ENCODE measurements at places on chromosomes 2 and 18.

- DNase-seq = no peak
Observed at GRCh38 chr18:74139888-74140287, 7.7 kb downstream of the FBXO15 start.

DNA sequence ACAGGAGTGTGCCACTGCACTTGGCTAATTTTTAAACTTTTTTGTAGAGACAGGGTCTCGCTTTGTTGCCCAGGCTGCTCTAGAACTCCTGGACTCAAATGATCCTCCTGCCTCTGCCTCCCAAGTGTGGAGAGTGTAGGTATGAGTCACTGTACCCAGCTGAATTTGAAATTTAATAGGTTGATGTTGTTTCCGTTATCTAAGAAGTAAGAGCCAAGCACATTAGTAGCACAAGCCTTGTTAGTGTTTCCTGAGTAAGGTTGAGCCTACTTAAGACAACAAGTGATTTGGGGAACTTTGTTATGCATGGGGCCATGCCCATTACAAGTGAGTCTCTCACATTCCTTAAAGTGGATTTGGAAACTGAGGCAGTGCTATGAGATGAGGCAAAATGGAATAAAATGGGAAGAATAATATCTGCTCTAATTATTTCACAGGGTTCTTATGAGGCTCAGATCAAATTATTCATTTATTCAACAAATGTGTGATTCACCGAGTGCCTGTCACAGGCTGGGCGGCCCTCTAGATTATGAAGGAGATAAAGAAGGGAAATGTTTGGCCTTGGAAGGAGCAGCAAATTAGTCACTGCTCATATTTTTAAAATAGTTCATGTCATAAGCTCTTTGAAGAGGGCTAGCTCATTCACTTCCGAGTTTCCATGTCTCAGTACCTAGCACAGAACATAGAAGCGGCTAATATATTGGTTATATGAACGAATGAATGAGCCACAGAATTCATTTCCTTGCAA, 217.2 kb downstream of the LDLRAD4 start:
- no peak for DNase-seq

- no peak for DNase-seq
Observed at GRCh38 chr2:9705196-9705595, 74.4 kb upstream of the YWHAQ start.

- DNase-seq = no peak
Observed at GRCh38 chr2:234110219-234110618, 59.7 kb downstream of the SPP2 start.

DNA sequence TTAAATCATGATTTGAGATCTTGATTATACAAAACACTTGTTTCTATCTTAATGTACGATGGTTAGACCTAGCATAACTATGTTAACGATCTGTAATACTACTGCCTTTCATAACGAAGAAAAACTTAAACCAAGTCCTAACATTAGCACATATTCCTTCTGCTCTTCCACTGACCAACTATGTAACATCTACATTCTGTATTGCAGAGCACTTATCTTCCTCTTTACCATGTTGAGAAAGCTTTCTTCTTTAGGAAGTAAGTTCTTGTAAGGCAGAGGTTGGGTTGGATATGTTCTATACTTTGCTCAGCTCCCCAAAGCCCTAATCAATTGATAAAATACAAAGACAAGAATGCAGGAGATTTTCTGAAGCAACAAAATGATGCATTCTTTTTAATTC, 7.9 kb upstream of the ZNF407 start:
- no peak for DNase-seq

- DNase-seq = no peak
Observed at GRCh38 chr2:43004879-43005244, 212.5 kb upstream of the HAAO start.

DNA sequence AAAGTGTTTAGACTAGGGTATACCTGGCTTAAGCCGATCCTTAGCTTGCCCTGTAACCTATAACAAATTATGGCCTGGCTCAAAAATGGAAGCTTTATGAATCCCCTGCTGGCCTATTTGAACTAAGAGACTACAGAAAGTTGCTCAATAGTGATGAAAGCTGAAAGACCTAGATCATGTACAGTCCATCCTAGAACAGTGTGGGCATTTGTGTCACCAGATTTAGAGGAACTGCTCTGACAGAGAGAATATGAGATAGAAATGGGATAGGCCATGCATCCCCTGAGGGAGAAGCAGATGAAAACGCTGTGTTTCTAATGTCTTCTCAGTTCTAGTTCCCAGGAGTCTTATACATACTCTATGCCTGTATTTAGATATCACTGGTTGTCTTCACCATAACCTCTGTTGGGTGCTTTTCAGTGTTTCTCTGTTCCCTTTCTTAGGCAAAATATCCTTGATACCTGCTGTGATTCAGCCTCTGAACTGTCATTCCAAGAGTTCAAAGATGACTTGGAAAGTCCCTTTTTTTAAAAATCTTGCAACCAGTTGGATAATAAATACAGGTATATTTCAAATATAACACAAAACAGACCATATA, 246.9 kb upstream of the SLC39A10 start:
- DNase-seq = no peak

DNA sequence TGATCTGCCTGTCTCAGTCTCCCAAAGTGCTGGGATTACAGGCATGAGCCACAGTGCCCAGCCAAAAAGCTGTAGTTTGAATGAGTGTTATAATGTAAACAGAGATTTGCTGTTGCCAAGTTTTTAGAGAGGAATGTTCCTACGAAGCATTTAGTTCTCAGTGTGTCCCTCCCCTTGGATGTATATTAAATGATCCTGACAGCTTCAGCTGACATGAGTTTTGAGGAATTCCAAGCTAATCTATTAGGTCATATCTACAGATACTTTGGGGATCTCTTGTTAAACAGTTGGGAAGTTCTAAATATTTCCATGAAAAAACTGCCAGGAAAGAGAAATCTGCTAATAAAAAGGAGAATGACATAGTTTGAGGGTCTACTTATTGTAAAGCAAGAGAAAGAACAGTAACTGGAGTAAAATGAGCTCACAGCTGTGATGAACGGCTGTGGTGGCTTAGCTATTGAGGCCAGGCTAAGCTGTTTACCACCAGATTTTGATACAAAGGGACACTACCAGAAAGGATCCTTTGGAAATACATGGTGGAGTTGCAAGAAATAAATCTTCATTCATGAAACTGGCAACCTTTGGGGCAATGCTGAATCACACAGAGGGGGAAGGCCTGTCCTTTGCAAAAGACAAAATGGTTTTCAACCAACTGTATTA, 2.6 kb upstream of the STON1 start:
- no peak for DNase-seq

- no peak for DNase-seq
Observed at GRCh38 chr2:136131961-136132824, 14.2 kb upstream of the CXCR4 start.

DNA sequence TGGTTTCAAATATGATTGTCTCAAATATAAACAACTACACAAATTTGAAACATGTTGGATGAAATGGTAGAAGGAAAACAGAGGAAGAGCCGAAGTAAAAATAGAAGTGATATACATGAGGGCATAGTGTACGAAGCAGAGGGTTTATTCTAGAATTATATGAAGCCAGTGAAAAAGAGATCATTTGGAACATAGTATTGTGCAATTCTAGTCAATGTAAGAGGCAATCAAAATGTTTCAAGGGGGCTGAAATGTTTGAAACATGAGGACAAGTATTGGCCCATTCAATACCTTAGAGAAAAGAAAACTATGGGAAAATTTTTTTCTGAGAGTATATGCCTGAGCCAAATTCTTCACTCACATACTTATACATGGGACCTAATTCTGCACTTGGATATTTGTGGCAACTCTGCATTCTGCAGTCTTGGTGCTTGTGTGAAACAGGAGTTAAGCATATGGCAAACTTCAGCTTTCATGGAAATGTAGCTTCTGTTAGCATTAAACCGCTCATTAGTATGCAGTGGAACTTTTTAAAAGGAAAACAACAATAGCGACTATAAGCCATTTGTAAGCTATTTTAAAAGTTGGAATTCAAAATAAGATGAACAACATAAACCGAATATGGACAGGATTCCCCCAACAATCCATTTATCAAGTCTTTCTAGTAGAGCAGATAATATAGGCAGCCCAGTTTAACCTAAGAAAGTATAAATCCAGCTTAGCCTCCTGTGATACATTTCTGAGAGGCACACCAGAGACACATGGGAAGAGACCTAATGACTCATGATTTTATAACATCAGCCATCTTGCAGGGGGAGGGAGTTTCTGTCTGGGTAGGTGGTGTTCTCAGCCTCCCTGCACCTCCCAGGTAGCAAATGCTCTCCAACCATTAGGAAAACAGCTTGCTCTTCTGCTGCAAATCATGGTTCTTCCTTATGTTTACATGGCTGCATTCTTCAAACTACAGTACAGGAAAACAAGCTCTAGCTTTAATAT, 197.8 kb downstream of the PAX3 start:
- DNase-seq = no peak

DNA sequence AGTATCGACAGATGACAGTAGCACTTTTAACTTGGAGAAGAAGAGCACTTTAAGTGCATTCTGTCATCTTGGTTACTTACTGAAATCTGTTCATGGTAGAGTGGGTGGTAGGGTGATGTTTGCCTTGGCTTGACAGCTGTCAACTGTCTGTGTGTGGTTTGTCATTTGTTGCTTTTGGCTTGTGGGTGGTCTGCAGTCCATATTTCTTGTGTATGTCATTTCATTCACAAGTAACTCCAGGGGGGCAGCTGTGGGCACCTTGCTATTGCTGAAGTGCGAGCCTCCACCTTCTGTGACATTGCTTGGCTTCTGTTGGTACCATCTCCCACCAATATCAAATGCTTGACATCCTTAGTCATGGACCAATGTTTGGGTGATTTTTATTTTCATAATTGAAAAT, 311.6 kb upstream of the NRP2 start:
- no peak for DNase-seq

GRCh38 chr2:10240161-10240681, 62.5 kb upstream of the HPCAL1 start:
- no peak for DNase-seq

DNA sequence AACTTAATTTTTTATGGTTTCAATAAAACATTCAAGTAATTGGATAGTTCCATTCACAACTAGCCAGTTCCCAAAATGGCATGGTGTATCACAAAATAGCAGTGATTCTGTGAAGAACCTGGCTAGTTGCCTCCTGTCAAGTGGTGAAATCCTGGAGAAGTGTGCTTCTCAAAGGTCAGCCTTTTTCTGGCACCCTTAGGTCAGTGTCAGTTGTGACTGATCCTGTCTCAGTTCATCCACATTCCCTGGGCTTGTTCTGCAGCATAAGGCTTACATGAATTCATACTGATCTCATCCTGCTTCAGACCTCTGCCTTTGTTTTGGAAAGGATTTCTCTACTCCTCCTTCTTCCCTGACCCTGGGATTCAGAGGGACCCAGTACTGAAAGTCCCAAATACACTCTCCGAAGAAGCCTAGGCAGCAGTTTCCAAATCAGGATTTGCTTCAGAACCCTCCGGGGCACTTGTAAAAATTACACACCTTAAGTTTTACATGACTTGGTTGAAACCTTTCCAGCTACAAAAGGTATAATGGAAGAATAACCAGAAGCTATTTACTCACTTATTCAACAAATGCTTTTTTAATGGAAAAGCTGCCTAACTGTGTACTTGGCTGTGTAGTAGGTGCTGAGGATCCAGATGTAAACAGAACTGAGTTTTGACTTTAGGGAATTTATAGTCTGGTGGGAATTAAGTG, 11.0 kb downstream of the MAP3K20 start:
- no peak for DNase-seq

GRCh38 chr2:180661686-180662030, 318.7 kb upstream of the UBE2E3 start:
- DNase-seq = no peak

- DNase-seq = peak; percentile 38
Observed at GRCh38 chr18:13558124-13558523, 168.2 kb downstream of the FAM210A start.

DNA sequence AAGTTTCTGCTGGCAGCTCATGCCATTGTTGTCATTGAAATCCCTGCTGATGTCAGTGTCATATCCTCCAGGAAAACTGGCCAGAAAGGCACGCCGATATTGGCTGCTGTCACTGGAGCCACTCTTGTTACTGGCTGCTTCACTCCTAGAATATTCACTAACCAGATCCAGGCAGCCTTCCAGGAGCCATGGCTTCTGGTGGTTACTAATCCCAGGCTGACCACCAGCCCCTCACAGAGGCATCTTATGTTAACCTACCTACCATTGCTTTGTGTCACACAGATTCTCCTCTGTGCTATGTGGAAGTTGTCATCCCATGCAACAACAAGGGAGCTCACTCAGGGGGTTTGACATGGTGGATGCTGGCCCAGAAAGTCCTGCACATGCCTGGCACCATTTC, 27.0 kb upstream of the MTX2 start:
- no peak for DNase-seq

DNA sequence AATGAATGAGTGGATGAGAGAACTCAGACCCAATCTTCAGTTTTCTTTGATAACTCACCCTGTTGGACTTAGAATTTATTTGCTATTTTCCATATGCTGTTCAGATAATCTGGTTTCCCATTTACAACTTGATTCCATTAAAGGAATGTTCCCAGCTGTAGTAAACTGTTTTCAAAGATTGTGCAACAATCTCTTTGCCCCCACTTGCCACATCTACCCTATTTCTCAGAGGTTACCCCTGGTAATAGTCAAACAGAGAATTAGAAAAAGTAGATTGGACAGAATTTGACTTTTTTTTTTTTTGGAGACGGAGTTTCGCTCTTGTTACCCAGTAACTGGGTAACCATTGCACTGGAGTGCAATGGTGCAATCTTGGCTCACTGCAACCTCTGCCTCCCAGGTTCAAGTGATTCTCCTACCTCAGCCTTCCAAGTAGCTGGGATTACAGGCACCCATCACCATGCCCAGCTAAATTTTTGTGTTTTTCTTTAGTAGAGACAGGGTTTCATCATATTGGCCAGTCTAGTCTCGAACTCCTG, 93.4 kb upstream of the SIX2 start:
- peak; percentile 43 for DNase-seq

- no peak for DNase-seq
Observed at GRCh38 chr2:161017780-161018470, 142.3 kb upstream of the TANK start.

GRCh38 chr2:23588508-23589201, 203.7 kb downstream of the KLHL29 start:
- no peak for DNase-seq

DNA sequence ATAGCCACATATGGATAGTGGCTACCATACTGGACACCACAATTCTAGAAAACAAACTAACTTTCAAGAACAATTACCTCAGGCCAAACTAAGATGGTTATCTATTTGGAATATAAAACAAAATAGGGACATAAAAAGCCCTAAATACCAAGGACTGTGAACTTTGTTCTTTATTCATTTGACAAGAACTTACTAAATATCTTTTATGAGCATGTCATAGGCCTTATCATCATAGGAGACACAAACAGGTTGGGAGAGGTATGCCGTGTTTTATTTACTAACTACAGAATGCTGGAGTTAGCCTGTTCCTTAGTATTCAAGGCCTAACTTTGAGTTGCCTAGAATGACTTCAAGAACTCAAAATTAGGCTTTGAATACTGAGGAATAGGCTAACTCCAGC, 32.1 kb downstream of the CCDC93 start:
- DNase-seq = no peak

GRCh38 chr2:62663920-62664795, 41.4 kb upstream of the EHBP1 start:
- DNase-seq = no peak

Measured in large intestine (tissue), 12 donors.